ENCODE measurements at places on chromosomes 5 and 9. TPM values are rescaled to one million over a fixed set of nuclear protein-coding genes. Genes with fewer than 3 reads are reported as not detected.

- DNase-seq = no peak
Measured at GRCh38 chr9:93287593-93287992, 103.7 kb downstream of the WNK2 start.

DNA sequence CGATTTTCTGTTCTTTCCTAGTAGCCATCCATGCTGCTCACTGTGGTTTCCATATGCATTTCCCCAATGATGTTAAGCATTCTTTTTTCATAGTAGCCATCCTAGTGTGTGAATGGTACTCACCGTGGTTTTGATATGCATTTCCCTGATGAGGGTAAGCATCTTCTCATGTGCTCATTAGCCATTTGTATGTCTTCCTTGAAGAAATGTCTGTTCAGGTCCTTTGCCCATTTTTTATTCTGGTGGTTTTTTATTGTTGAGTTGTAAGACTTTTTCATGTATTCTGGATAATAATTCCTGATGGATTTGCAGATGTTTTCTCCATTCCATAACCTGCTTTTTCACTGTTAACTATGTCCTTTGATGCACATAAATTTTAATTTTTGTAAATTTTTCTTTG, 108.0 kb downstream of the EHMT1 start:
- no peak for DNase-seq

GRCh38 chr5:55564721-55565120, 30.0 kb upstream of the PLPP1 start:
- no peak for DNase-seq

GRCh38 chr9:14561929-14562405, 131.3 kb downstream of the ZDHHC21 start:
- DNase-seq = no peak

DNA sequence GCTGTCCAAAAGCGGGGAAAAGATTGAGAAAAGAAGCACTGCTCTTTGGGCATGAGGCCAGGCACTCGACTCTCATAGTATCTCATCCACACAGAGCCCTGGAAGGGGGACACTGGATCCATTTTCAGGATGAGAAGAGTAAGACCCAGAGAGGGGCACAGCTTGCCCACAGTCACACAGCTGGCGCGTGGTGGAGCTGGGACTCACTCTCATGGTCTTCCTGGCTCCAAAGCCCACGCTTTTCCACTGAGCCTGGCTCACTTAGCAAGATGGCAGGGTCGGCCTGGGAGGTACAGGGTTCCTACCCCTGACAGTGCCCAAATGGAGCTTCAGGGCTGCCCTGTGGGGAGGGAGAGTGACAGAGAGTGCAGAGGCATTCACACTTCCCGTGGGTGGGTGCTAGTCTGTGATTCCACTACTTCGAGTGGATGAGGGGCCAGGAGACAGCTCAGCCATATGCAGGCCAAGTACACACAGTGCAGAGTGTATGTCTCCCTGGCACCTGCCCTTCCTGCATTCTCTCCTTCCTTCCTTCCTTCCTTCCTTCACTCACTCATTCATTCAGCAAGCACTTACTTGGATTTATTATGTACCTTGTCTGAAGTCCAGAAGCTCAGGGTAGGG, 18.3 kb upstream of the IGFBPL1 start:
- no peak for DNase-seq

- no peak for DNase-seq
Measured at GRCh38 chr9:28155067-28155466, 581.8 kb upstream of the C9orf72 start.

GRCh38 chr5:23139338-23140171, 286.4 kb upstream of the CDH12 start:
- DNase-seq = peak; percentile 1

DNA sequence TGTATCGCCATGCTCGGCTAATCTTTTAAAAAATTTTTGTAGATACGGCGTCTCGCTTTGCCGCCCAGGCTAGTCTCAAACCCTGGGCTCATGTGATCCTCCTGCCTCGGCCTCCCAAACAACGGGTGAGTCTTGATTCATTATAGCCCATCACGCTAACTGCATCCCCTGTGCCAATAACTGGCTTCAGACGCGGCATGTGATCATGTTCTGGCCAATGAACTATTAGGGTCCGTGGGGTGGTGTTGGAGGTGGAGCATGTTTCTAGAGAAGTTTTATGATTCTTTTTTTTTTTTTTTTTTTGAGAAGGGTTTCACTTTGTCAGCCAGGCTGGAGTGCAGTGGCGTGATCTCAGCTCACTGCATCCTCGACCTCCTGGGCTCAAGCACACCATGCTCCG, 51.0 kb downstream of the FGF18 start:
- DNase-seq = no peak

DNA sequence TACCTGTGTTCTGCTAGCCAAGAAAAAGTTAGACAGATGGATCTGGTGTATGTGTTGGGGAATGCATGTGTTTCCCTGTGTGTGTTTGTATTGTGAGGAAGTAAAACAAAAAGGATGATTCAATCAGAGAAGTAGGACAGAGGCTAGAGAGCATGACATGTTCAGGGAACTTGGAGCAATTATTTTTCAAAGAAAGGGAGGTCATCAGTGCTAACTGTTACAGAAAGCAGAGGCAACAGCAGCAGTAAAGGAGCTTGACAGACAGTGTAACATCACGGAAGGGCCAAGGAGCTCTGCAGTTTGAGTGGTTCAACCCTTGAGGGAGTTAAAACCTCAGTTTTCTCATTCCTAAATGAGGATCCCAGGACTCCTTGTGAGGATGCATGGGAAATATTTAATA, 13.2 kb downstream of the SPINK1 start:
- DNase-seq = no peak

DNA sequence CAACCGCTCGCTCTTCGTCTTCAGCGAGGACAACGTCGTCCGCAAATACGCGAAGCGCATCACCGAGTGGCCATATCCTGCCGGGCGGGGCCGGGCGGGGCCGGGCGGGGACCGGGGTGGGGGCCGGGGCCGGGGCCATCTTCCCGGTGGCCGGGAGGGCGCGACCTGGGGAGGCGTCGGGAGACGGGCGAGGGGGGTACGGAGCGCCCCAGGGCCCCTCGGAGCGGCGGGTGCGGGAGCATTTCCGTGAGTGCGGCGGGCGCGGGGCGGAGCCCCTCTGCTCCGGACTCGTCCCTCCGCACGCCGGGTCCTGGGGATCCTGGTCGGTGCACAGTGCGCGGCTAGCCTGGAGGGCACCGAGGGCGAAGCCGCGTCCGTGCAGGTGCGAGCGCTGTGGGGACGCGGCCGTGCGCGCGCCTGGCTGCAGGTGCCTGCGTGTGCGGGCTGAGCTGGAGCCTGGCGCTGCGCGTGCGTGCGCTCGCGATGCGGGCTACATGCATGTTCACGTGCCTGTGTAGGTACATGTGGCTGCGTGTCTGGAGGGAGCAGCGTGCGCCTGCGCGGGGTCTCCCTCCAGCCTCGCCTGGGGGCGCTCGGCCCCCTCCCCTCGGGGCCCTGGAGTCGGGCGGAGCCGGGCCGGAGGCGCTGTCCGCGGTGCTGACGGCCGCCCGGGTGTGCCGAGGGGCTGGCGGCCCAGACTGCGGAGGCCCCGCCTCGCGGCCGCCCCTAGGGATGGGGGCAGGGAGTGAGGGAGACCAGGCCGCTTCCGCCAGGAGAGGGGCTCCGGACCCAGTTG, 762 bp downstream of the CACNA1B start:
- peak; percentile 31 for DNase-seq

DNA sequence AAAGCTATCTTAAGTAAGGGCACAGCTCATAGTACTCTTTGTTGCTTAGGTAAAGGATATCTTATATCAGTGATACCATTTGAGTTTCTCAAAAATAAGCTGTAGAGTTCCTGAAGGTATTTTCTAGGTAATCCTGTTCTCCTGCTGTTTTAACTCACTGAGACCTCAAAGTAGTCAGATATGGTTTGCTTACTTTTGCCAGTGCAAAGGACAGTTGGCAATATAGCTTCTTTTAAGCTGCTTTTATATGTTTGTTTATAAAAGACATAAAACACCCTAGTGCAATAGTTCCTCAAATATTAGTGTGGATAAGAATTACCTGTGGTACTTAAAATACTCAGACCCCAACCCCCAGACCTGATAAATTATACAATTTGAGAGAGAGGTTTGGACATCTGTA, 12.1 kb downstream of the NCBP1 start:
- no peak for DNase-seq

GRCh38 chr9:8693464-8693863, 893.9 kb upstream of the DMAC1 start:
- DNase-seq = no peak

GRCh38 chr9:136014924-136015633, 53.9 kb upstream of the UBAC1 start:
- DNase-seq = no peak

DNA sequence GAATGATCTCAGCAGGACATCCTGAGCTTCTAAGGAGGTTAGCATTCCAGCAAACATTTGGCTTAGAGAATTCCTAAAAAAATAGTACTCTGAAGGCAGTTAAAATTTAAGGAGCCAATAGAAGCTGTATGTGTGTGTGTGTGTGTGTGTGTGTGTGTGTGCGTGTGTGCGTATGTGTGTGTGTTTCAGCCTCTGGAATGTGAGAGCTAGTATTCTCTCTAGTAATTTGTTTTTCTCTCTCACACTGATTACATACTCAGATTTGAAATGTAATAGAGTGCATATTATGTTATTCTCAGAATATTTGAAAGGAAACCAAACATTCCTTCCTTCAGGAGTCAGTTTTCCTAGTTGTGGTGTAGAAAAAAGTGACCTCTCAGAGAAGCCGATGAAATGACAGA, 279.6 kb downstream of the TMEM38B start:
- peak; percentile 84 for DNase-seq

DNA sequence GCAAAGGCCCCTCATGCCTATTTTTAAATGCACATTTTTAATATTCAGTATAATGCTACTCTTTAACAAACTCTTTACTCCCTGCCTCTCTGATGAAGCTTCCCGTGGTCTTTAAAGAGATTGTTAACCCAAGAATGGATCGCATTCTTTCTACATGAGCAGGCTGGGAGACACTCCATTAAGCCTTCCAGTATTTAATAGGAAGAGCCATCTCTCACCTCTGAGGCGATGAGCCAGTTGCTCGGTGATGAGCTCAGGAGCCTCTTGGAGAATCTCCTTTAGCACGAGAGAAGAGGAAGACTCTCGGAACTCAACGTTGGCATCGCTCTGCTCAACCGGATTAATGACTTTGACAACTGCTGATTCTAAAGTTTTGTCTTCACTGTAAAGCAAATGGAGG, 59.6 kb downstream of the PRUNE2 start:
- DNase-seq = no peak

GRCh38 chr5:116476897-116477537, 97.6 kb downstream of the SEMA6A start:
- DNase-seq = no peak

- DNase-seq = no peak
Measured at GRCh38 chr5:81326554-81326953, 25.2 kb downstream of the ZCCHC9 start.

DNA sequence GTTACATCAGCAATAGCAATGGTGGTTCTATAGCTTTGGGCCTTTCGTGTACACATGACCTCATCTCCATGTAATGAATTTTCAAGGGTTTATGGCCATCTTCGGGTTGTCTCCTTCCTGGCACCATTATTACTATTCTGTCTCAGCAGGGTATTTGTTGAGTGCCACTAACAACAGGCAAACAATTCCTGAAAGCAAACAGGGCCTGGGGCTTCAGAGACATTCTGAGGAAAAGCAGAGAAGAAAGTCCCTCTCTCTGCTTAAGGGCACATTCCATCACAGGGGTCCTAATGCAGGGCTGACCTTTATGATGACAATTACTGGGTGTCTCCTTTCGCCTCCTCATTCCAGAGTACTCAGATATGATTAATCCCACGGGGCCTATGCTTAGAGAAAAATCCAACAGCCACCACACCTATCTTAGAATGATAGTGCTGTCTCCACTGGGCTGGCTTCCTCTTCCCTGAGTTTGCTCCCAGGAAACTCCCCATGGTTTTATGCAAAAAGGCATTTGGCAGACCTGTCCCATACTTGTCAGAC, 540.2 kb upstream of the ZNF462 start:
- DNase-seq = no peak

DNA sequence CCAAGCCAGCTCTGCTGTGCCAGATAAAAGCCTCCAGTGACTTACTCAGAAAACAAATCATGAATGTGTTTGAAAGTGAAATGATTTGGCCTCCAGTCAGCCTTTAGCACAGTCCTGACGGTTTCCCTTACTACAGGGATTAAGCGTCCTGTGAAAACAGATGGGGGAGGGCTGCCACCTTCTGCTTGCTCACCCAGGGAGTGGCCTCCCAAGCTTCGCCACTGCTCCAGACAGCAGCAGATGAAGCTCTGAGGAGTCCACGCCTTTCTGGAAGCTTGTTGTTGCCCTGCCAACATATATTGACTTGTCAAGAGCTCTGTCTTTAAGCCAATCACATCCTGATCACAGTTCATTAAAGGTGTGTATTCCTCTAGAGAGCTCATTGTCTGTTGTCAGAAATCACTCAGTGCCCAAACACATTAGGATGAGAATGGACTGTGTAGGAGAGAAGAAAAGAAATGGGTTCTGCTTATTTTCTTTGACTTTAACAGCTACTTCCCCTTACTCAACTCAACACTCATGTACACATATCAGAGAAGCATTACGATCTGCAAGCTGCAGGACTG, 4.9 kb upstream of the FYB1 start:
- peak; percentile 31 for DNase-seq

GRCh38 chr5:74461251-74461650, 179.3 kb downstream of the ENC1 start:
- no peak for DNase-seq

DNA sequence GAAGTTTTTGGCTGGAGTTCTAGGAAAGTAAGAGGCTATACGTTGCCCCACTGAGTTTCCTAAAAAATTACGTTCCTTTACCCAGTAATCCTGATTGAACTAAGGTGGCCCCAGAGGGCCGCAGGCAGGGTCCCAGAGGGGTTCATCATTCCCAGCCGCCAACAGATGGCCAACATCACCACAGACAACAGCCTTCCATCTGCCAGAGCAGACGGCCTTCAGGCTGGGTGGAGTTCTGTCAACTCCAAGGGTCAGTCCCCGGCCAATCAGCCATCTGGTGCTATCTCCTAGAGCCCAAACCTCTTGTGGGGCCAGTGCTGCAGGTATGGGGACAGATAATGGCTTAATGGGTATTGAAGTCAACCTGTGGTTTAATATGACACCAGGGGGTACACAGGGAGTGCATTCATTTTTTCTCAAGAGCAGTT, 30.4 kb downstream of the TBC1D2 start:
- DNase-seq = no peak

- no peak for DNase-seq
Measured at GRCh38 chr5:63213256-63213655, 634.6 kb downstream of the LRRC70 start.

The ECM2 gene
- polyA plus RNA-seq = not detected

The BNC2 gene
- polyA plus RNA-seq = 8.0 TPM

The GPR151 gene
- polyA plus RNA-seq = not detected

The KLF9 gene
- polyA plus RNA-seq = 3.6 TPM

The DHFR gene
- 21.3 TPM for polyA plus RNA-seq

The PIP5K1B gene
- 1.8 TPM for polyA plus RNA-seq

The FAM78A gene
- polyA plus RNA-seq = 33.6 TPM

The ST8SIA4 gene
- 6.7 TPM for polyA plus RNA-seq

The NR5A1 gene
- not detected for polyA plus RNA-seq

The FAXDC2 gene
- polyA plus RNA-seq = not detected

The TEX48 gene
- polyA plus RNA-seq = not detected

The WHRN gene
- 9.9 TPM for polyA plus RNA-seq

The FLT4 gene
- 8.2 TPM for polyA plus RNA-seq

The ENTPD8 gene
- polyA plus RNA-seq = 0.32 TPM

The BOD1 gene
- polyA plus RNA-seq = 86.8 TPM

The FUT7 gene
- polyA plus RNA-seq = 0.05 TPM
